Endothelial cell (in vitro differentiated cells): ENCODE measurements at places on chromosomes 7 and 10.

- DNase-seq, result no peak
Observed at GRCh38 chr10:61866700-61867368, 34.7 kb upstream of the ARID5B start.

- DNase-seq, result no peak
Observed at GRCh38 chr7:85160223-85160622, 26.6 kb downstream of the SEMA3D start.

- no peak for DNase-seq
Observed at GRCh38 chr10:96902117-96902516, 70.0 kb downstream of the LCOR start.

DNA sequence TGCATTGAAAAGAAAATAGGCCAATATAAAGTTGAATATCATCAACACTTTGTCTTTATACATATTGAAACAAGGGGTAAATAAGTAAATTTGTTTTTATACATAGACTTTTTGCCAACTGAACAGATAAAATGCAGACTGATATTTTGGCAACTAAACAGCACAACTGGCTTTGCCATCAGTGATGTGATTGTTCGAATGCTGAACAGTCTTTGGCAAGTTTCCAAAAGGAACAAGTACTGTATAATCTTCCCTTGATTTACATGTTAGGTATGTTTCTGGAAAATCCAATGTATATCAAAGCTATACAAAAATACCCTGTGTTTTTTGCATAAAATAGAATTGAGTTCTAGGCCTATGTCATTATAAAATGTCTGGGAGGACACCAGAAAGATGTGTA lies 18.2 kb upstream of the ANKRD1 start:
- DNase-seq, result no peak

GRCh38 chr10:88820748-88821401 lies 18.3 kb downstream of the LIPM start:
- DNase-seq, result no peak

DNA sequence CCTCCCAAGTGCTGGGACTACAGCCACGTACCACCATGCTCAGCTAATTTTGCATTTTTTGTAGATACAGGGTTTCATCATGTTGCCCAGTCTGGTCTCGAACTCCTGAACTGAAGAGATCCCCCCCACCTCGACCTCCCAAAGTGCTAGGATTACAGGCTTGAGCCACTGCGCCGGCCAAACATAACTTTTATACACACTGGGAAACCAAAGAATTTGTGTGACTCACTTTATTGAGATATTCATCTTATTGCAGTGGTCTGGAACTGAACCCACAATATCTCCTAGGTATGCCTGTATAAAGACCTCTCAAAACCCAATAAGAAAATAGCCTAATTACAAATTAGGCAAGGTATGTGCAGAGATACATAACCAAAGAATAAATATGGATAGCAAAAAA lies 182.6 kb upstream of the FEZF1 start:
- DNase-seq, result no peak
